GM13976 (cell line): ENCODE measurements at places on chromosomes 7 and 10.

GRCh38 chr10:96478355-96478754 lies 35.4 kb downstream of the TLL2 start:
- DNase-seq, result no peak

GRCh38 chr10:132066812-132067211 lies 1.1 kb downstream of the JAKMIP3 start:
- DNase-seq, result no peak

DNA sequence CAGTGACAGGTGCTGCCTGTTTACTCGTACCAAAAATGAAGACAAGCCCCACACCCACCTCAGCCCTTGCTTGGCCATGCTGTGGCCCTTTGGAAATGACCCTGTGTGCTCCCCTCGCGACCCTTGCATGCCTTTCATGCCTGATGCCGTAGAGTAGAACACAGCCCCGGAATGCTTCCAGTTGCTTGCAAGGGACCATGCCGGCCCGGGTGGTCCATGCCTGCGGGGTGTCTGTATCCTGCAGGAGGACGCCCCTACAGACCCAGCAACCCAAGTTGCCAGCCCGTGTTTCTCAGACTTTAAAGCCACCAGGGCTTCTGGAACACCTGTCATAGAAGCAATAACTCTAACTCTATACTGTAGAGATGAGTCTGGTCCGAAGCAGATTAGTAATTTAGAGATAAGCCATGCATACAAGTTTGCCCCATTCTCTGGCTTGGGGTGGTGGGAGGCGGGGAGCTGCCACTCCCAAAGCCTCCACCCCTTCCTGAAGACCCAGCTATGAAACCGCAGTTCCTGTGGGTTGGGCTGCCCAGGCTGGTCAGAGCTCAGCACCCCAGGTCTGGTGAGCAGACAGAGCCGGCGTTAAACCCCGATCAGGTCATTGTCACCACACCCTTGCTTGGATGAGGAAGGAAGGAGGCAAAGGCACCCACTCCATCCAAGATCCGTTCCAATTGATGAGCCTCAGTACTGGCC lies 143.5 kb downstream of the ADCY1 start:
- no peak for DNase-seq

GRCh38 chr10:94493463-94493862 lies 52.1 kb upstream of the HELLS start:
- no peak for DNase-seq

DNA sequence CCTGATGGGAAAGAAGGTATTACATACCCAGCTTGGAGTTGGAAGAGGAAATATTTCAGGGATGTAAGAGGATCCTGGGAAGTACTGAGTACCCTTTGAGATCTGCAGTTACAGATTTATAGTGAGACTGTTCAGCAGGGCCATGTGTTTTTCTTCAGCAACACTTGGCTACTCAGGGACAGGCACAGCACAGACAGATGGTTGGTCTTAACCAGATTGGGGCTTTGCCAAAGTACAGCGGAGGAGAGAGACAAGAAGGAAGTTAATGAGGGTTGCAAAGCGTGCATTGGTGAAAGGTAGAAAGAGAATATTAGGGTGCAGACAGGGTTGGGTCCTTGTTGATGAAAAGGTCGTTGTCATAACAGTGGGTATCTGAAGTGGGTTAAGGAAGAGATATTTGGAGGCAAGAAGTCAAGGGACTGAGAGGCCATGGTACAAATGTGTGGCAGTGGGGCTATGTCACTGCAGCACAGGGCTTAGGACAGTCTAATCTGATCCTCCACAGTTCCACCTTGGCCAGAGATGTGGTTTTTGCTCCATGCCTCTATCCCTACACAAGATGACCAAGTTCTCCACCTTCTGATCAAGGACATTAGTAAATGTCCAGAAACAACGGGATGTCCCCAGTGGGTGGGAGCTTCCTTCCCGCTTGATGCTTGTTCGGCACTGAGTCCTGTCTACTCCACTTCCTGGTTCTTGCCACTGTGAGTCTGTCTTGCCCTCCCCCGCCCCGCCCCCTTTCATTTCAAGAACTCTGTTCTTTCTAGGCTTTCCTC lies 18.9 kb upstream of the DNAJC1 start:
- no peak for DNase-seq
